ENCODE measurements at places on chromosomes 5 and 9. TPM values are rescaled to one million over a fixed set of nuclear protein-coding genes. Genes with fewer than 3 reads are reported as not detected.

PCDHA1 gene
- total RNA-seq, result 0.13 TPM

SLC28A3 gene
- not detected for total RNA-seq

KIF12 gene
- total RNA-seq, result not detected

SPATA31A3 gene
- not detected for total RNA-seq

FOXI1 gene
- total RNA-seq, result not detected

BTNL9 gene
- 0.13 TPM for total RNA-seq

GLRA1 gene
- not detected for total RNA-seq

ASTN2 gene
- 2.6 TPM for total RNA-seq

SHLD3 gene
- 5.7 TPM for total RNA-seq

C5orf58 gene
- total RNA-seq, result not detected

NUP214 gene
- 10.4 TPM for total RNA-seq

GFI1B gene
- not detected for total RNA-seq

ROPN1L gene
- 1.6 TPM for total RNA-seq

GARIN3 gene
- not detected for total RNA-seq

IL31RA gene
- 0.06 TPM for total RNA-seq

LHX3 gene
- not detected for total RNA-seq

LCN10 gene
- 0.13 TPM for total RNA-seq

PCDHA5 gene
- under 0.01 TPM for total RNA-seq

RORB gene
- total RNA-seq, result under 0.01 TPM

GGTA1 gene
- total RNA-seq, result 0.16 TPM

OR1Q1 gene
- not detected for total RNA-seq

FRRS1L gene
- total RNA-seq, result under 0.01 TPM

PLAC8L1 gene
- total RNA-seq, result not detected

GABRA6 gene
- total RNA-seq, result not detected

MSX2 gene
- not detected for total RNA-seq

FAM174A gene
- total RNA-seq, result 28.4 TPM

PPP2R2B gene
- total RNA-seq, result not detected

SPATA31D4 gene
- not detected for total RNA-seq

IL17B gene
- total RNA-seq, result not detected

HDAC3 gene
- 35.5 TPM for total RNA-seq

NUTM2F gene
- not detected for total RNA-seq

ORM2 gene
- total RNA-seq, result not detected

TRIM7 gene
- total RNA-seq, result 2.0 TPM

ARL14EPL gene
- not detected for total RNA-seq

SHROOM1 gene
- 5.2 TPM for total RNA-seq

MCC gene
- 39.9 TPM for total RNA-seq

PCSK1 gene
- total RNA-seq, result 0.81 TPM

C9orf40 gene
- total RNA-seq, result 3.8 TPM

STKLD1 gene
- 0.49 TPM for total RNA-seq

MARCOL gene
- total RNA-seq, result not detected

ENTREP1 gene
- 19.8 TPM for total RNA-seq

NUP188 gene
- 105 TPM for total RNA-seq

LRRC19 gene
- not detected for total RNA-seq

RETREG1 gene
- 0.16 TPM for total RNA-seq

PRR16 gene
- not detected for total RNA-seq

ADGRV1 gene
- under 0.01 TPM for total RNA-seq

All from bladder microvascular endothelial cell (primary cell).